Heart right ventricle (tissue), 16 donors: ENCODE measurements at places on chromosomes 4 and X.
A peak's percentile ranks its signal among the peaks of the same experiment; 100 is the strongest.

DNA sequence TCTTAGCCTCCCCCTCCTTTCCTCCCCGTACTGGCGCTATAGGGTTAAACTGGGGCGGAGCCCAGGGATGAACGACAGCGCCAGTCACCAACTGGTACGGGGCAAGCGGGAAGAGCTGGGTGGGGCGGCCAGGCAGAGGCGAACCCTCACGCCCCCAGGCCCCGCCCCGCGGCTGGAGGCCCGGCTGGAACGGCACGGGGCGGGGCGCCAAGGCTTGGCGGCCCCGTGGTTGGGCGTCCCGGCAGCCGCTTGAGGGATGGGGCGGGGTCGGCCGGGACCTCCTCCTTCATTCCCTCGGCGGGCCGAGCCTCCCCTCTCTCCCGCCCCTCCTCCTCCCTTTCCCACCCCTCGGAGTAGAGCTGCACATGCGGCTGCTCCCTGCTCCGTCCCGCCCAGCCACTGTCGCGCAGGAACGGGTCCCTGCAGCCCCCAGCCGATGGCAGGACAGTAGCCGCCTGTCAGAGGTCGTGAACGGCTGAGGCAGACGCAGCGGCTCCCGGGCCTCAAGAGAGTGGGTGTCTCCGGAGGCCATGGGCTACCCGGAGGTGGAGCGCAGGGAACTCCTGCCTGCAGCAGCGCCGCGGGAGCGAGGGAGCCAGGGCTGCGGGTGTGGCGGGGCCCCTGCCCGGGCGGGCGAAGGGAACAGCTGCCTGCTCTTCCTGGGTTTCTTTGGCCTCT lies at the start of gene EDA:
Gene EDA (plus strand): TSS at position 335 of the 678 bp plus-strand sequence.
- DNase-seq = peak; percentile 88

- DNase-seq = no peak
These were observed 826.6 kb upstream of the SLIT2 start for GRCh38 chr4:19425146-19425545.

DNA sequence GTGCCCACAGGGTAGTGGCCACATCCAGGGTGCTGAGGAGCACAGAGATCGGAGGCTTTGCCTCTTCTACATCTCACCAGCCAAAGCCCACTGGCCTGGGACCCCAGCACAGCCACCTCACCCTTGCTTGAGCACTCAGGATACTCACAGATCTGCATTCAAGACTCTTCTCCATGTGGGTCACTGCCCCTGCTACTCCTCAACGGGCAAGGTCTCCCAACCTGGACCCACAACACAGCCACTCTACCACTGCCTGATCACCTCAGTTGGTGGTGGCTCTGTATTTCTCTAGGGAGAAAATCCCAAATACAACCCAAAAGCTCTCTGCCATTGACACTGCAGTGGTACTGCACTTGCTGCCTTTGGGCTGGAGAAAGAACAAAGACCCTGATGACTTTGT lies 190.3 kb upstream of the KLHL4 start:
- no peak for DNase-seq

DNA sequence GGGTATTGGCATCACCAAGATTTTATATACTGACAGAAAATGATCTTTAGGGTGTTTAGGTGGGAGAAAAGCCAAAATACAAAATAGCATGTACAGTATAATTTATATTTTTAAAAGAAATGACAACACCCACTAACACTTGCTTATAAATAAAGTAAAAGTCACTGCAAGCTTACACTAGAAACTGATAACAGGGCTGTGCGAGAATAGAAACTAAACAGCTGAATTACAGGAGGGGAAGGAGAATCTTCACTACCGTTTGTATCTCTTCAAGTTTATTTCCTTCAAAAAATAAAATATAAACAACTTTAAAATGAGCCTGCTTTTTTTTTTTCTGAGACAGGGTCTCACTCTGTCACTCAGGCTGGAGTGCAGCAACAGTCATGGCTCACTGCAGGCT lies 22.8 kb downstream of the GRSF1 start:
- DNase-seq = no peak

DNA sequence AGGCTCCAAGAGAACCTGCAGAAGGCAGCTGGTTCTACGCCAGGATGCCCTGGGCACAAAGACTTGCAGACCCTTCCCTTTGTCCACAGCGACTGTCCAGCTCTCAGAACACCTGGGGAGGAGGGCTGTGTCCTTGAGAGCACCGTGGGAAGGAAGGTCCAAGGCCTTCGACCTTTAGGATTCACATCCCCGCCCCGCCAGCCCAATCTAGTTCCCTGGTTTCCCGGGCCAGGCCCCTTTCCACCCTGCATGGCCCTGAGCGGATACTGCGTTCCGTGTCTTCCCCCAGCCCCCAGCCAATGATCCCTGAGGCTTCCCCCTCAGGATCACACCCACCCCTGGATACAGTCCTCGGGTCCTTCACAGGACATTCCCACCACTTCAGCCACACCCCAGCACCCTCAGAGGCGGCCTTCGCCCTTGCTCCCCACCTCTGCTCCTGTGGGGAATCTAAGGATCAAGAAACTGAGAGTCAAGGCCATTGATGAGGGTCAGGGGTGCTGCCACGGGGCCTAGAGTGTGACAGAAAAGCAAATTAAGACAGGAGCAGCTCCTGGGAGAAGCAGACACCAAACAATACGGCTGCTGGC lies 9.1 kb downstream of the ABCD1 start:
- DNase-seq = no peak

DNA sequence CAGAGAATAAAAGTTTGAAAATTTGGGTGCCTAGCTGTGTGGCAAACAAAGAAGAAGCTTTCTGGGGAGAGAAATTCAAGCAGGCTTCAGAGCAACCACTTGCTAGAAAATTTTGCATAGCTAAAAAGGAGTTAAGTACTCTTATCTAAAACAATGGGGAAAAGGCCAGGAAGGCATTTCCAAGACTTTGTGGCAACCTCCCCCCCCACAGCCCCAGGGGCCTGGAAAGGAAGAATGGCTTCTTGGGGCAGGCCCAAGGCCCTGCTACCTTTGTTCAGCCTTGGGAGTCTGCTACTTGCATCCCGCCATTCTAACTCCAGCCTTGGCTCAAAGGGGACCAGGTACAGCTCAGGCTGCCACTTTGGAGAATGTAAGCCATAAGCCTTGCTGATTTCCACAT lies 102.2 kb downstream of the PTCHD1 start:
- DNase-seq = no peak

DNA sequence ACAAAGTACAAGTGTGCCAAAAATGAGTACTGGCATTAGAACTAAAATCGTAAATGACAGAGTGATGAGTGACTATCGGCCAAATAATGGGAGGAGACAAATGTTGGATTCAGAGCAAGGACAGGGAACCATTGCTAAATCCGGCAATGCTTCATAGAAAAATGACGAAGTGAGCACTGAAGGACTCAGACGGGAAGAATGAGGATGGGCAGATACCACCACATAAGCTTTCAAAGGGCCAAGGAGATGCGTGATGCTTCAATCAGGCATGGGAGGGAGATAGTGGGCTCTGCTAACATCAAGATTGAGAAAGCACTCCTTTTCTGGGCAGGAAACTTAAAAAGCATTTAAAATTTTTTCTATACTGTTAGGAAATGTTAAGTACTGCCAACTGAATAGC lies 21.6 kb downstream of the RBBP7 start:
- no peak for DNase-seq

DNA sequence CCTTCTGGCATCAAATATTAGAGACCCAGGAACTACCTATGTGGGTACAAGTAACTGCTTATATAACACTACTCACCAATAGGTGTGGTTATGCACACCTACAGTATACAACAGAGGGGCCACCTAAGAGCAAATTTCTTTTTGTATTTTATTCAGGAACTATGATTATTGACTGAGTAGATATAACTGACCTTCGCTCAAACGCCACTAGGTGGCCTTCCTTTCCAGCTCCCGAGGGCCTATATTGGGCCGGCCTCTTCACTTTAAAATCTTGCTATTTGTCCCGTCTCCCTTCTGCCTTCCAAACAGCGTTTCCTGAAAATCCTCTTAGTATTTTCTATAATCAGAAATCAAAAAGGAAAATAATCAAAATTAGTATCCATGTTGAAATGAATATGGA lies 19.9 kb upstream of the PABPC5 start:
- DNase-seq = no peak

GRCh38 chr4:77308843-77309242 lies 151.8 kb downstream of the CCNG2 start:
- DNase-seq = no peak
